ENCODE measurements at places on chromosomes 12 and 14.

DNA sequence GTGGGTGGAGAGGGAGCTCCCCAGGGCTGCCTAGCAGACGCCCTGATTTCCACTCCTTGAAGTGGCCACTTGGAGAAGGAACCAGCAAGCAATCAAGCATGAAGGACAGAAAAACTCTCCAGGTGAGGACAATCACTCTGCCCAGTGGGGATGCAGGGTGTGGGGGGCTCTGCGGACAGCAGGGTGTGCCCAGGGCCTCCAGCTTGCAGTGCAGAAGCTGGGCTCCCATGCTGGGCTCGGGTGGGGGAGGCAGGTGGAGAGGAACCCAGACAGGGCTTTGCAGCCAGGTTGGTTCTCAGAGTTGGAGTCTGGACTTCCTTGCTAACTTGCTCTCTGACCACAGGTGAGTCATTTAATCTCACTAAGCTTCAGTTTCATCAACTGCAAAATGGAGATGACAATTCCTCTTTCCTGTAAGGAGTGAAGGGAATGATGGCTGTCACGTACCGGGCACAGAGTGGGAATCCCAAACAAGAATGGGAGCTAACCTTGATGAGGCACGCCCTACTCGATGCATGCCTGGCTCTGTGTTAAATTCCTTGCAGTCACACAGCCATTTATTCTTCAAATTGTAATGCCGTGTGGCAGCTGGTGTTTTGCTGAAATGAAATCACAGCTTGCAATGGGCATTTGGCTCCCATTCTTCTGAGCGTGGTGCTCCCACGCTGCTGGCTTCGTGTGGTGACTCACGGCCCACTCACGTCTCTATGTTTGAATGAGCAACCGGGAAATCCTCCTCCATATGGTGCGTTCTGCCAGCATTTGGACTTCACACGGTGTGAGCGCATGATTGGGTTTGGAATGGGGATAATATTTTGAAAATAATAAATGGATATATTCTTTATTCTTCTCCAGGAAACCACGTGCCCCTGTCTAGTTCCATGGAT lies 75.2 kb downstream of the PRIMA1 start:
- peak; percentile 93 for DNase-seq

GRCh38 chr14:82786483-82786880 lies 1252.8 kb upstream of the SEL1L start:
- no peak for DNase-seq

DNA sequence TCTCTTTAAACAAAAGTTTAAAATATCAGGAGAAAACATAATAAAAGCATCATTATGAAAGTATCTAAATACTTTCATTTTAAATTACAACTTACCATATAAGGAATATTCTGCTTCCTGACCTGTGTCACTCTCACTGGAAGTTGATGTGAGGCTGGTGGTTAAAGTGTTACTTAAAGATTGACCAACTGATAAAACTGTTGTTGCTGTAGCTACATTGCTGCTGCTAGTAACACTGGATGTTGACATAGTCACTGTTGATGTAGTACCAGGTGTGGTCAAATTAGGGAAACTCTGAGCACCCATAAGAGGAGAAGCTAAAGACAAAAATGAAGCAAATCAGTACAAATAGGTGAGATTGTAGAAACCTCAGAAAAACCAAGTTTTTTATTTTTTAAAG lies 79.9 kb downstream of the HECTD1 start:
- no peak for DNase-seq

DNA sequence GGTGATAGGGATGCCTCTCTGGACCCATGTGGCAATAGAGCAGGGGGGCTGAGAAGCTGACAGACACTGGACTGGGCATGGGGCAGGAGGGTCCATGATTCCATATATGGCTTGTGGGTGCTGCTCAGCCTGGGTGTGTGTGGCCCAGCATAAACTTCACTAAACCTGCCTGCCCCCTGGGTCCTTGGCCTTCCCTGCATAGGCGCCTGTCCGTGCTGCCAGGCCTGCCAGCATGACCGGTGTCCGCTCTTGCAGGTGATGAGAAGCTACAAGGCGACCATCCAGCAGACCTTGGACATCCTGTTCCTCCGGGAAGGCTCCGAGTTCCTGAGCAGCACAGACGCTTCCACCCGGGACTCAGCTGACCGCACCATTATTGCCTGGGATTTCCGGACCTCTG lies 61.6 kb downstream of the BEGAIN start:
- no peak for DNase-seq

DNA sequence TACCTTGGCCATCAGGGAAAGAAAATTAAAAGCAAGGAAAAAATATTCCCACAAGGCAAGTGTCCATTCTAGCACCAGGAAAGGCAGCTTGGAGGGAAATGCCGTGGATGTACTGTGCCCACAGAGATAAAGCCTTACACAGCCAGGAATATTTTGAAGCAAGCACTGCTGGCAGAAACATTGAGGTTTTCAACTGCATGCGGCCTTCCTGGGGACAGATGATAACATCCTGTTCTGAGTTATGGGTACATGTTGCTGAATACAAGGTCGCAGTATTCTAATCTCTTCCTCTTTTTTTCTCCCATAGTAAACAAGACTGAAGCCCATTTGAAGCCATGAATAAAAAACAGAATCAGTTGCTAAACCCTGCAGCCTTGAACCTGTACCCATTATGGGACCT lies 197.1 kb downstream of the BTG1 start:
- no peak for DNase-seq

GRCh38 chr14:37707716-37708115 lies 112.3 kb downstream of the TTC6 start:
- no peak for DNase-seq

- no peak for DNase-seq
Observed at GRCh38 chr14:56888274-56888673, 78.0 kb upstream of the OTX2 start.

DNA sequence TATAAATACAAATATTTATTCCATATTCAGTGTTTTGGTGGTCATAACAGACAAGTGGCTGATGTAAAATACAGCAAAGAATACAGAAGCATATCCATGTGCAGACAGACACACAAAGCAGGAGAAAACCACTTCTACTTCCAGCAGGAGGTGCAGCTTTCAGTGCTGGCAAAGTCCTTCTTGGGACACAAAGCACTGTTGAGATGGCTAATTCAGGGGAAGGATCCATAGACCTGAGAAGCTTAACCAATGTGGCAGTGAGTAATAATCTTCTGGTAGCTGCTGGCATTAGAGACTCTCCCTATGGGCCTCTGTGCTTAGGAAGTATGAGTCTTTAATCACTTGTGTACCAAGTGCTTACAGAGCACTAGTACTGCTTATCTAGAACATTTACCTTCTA lies 26.8 kb downstream of the AMN1 start:
- DNase-seq: no peak

GRCh38 chr12:69998011-69998410 lies 173.0 kb downstream of the MYRFL start:
- DNase-seq: no peak

GRCh38 chr12:712172-712863 lies 40.1 kb upstream of the WNK1 start:
- DNase-seq: no peak

- DNase-seq: no peak
Observed at GRCh38 chr14:73238424-73238852, 1.1 kb downstream of the PAPLN start.

DNA sequence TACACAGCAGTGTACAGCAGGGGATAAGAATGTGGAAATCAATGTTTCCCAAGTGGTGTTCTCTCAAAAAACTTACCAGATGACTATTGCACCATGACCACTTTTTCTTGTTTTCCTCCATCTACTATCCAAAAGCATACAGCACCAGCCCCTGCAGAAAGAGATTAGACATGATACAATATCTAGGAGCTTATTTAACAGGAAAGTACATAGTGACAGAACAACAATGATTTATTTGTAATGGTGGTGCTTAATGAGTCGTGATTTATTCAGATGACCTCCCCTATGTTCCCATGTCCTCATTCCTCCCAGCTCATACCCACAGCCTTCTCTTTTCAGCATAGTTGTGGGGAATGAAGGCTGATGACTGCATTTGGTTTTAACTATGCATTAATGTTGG lies 413.6 kb downstream of the BTG1 start:
- no peak for DNase-seq
